ENCODE measurements at places on chromosomes 11 and 22.
A peak's percentile ranks its signal among the peaks of the same experiment; 100 is the strongest.

- no peak for DNase-seq
These were observed 53.2 kb downstream of the CHRDL2 start for GRCh38 chr11:74678041-74678440.

DNA sequence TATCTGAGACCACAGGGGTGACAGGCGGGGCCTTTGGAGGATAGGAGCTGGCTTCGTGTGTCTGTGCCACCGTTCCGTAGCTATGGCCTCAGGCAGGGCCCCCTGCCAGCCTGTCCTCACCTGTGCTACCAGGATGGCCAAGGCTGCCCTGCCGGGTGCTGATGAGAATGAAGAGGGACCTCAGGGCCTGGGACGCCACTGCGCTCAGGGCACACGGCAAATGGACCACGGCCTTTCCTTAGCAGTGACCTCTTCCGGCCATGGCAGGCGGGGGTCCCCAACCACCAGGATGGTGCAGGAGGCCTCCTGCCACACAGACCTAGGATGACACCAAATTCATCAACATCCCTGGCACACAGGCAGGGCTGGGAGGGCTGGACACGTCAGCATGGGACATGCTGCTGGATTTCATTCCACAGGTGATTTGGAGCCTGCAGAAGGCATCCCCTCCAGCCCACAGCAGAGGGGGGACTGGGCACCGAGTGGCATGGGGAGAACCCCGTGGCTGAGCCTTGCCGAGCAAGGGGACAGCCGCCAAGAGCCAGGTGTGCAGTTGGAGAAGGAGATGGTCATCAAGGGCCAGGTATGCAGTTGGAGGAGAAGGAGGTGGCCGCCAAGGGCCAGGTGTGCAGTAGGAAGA lies 1321.0 kb downstream of the BRD1 start:
- no peak for DNase-seq

DNA sequence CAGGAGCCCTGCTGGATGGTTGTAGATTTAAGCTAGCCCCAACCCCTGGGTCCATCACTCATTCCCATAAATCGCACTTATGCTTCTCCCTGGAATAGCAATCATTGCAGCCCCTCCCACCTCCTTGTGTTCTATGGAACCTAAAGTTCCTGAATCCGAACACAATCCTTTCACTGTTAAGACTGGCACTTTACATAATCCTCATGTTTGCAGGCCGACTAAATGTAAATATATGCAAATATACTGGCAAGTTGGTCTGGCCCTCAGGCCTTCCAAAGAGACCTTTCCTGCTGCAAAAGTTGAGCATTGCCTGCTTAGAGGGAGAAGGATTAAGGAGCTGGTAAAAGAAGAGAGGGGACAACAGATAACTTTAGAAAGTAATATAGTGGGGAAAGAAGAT lies 892.9 kb downstream of the OPCML start:
- DNase-seq, result no peak

GRCh38 chr11:60798631-60799030 lies 13.5 kb downstream of the MS4A10 start:
- no peak for DNase-seq

- DNase-seq, result no peak
These were observed 58.7 kb upstream of the CHST1 start for GRCh38 chr11:45724153-45724552.

DNA sequence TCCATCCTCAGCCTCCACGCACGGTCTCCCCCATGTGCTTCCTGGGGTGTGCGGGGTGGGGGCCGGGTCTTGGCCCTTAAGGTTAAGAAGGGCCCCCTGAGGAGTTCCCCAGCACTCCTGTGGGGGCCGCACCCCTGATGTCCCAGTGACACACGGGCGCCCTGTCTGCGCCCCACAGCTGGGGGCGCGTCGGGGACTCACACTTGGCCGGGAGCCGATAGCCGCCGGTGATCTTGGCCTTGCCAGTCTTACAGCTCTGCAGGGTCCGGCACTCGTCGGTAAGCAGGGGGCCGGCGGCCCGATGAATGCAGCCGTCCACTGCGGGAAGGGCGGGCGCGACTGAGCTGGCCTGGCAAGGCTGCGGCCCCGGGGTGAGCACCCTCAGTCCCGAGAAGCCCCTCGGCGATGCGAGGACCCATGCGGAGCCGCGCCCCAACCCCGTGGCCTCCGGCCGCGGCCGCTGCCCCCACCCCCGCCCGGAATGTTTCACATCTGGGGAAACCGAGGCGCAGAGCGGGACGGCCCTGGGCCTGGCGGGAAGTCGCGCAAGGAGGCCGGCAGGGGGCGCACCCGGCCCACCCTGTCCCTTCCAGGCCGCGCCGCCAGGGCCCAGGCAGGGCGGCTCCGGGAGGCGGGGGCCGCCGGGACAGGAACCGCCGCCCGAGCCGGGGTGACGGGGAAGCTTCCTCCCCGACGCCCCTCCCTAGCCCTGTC lies 13.9 kb downstream of the OTUB1 start:
- DNase-seq, result peak; percentile 43

GRCh38 chr22:33126881-33127280 lies 68.7 kb upstream of the SYN3 start:
- DNase-seq, result no peak

DNA sequence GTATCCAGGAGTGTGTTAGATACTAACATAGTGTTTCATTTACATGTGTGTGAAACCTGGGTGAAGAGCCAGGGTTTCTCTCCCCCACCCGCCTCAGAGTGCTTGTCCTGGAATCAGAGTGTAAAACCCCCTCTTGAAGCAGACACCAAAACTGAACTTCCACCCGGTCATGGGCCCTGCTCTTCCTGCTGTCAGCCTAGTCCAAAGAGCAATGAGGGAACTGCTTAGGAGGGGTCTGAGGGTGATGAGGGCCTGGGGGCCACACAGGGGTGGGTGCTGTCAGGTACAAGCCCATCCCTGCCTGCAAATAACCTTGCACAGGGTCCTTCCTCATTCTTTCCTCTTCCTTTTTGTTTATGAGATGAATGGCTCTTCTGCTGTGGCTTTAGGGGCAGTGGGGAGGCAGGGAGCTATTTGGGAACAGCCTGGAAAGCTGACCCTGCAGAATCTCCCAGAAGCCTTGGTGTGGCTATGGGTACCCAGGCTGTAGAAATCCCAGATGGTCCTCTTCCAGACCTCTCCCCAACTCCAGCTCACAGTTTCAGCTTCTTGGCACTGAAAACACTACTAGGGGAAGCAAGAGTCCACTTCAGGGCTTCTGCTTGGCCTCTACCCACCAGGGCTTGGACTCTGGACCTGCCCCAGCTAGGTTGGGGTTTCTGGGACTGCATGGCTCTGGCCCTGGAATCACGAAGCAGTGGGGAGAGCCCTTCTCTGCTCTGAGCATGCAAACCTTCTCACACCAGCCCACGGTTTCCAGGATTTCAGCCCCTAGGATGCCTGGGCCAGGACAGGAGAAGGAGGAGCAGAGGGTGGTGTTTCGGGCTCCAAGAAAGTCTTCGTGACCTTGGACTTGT lies 8.5 kb downstream of the BATF2 start:
- DNase-seq, result no peak

GRCh38 chr11:11211888-11212287 lies 141.2 kb downstream of the CSNK2A3 start:
- no peak for DNase-seq

DNA sequence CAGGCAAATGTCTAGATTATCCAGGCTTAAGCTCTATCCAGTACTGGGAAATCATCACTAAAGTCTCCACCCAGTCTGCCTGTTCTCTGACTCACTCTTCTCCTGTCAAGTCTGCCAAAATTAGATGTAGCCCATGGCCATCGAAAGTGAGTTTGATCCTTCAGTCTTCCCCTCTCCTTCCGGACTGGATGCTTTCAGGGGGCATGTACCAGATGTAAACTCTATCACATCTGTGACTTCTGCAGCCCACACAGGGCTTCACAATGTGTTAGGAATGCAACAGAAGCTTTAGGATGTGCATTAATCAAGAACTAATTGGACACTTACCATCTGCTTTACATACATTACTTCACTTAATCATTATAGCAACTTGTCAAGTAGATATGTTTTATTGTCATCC lies 12.3 kb downstream of the ME3 start:
- DNase-seq, result no peak

DNA sequence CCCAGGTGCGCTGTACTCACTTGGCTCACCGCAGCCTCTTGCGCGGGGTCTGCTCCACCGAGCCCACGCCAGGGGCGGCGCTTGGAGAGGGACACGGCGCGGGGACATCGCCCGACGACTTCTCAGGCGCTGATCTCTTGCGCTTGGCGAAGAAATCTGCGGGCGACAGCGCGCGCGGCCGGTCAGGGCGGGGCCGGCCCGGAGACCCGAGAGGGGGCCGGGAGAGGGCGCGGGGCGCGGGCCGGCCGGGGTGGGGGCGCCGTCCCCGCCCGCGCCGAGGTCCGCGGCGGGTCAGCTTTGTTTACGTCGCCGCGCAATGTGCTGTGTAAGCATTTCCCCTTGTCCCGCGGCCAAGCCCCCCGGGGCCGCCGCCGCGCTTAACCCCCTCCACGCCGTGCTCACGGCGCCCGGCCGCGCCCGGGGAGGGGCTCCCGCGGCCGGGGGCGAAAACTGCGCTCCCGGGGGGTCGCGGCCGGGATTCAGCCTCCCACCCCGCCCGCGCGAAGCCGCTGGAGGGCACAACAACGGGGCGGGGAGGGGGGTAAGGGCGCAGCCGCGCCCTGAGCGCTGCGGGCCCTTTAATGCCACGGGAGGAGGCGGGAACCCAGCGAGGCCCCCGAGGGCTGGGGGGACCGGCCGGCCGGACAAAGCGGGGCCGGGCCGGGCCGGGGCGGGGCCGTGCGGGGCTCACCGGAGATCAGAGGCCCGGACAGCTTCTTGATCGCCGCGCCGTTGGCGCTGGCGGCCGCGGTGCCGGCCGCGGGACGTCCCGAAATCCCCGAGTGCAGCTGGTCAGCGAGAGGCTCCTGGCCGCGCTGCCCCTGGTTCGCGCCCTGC lies 1.4 kb downstream of the CDKN1C start:
- DNase-seq, result no peak

GRCh38 chr11:118442908-118443589 lies 6.8 kb downstream of the KMT2A start:
- no peak for DNase-seq
